NCI-H2171 (cell line): ENCODE measurements at places on chromosomes 12 and 14.

- no peak for DNase-seq
These were observed 147.3 kb downstream of the ADGRD1 start for GRCh38 chr12:131101006-131101405.

DNA sequence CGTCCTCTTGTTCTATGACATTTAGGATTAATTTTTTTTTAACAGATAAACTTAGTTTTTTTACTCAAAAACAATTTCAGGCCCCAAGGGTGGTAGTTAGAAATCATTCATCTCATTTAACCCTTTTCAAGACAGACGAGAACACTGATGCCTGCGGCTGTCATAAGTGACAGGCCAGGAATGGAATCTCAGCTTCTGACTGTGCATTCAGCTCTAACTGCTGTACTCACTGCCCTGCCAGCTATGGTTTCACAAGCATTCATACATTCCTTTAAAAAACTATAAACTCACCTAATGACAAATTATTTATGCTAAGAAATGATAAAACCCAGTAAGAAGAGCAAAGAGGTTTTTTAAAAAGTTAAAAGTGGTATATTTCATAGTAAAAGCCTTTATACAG, 8.8 kb downstream of the DENND5B start:
- DNase-seq: no peak

DNA sequence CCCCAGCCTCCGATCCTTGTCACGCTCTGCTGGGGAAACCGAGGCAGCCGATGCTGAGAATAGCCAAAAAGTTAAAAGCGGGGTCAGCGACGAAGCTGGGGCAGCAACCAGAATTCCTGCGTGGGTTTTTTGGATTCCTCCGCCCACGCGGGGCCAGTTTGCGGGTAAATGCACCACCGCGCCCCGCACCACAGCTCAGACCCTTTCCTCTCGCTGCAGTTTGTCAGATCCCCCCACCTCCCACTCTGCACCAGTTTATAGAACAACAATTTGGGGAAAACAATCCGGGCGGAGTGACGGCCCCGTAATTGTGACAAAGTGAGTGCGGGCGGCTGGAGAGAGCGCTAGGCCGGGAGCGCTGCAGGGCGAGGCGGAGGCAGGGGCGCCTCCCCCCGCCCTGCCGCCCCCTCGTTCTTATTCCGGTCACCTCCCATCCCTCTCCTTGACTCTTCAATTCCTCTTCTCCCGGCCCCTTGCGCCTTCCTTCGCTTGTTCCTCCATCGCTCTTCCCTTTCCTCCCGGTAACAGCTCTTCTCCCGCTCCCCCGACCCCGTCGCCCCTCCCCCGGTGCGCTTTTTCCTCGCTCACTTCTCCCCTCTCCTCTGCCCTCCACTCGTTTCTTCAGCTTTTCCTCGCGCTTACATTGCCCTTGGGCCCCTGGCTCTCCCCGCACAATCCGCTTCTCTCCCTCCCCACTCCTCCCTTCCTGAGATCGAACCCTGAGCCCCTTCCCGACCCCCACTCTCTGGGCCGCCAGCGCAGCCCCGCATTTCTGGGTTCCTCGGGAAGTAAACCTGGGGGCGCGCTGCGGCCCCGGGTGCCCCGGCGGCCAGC, 646 bp upstream of the DNAJC22 start:
- no peak for DNase-seq

- DNase-seq: no peak
These were observed 42.5 kb downstream of the GIT2 start for GRCh38 chr12:109953656-109954055.

DNA sequence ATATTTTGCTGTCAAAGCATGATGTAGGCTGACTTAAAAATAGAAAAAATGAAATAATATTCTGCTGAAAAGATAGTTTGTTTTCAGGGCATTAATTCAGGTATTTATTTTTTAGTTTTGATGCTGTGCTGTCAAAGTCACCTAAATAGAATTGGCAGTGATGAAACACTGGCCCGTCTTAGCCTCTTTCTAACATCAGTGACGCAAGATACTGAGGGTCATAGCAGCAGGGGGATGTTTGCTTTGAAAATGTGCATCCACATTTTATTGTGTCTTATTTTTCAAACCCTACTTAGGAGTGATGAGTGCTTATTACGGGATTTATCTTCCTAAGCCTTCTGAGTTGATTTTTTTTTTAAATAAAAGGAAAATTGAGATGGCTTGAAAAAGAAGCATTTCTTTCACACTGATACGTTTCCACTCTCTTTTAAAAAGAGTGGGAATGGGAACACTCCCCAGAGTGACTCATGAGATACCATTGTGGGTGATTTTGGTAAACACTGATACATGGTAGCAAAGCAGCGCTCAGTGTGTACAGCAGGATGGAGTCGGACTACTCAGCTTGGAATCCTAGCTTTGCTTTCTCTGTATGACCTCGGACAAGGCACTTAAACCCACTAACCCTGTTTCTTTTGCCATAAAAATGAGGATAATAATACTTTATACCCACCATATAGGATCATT, 290.8 kb downstream of the ERC1 start:
- no peak for DNase-seq

DNA sequence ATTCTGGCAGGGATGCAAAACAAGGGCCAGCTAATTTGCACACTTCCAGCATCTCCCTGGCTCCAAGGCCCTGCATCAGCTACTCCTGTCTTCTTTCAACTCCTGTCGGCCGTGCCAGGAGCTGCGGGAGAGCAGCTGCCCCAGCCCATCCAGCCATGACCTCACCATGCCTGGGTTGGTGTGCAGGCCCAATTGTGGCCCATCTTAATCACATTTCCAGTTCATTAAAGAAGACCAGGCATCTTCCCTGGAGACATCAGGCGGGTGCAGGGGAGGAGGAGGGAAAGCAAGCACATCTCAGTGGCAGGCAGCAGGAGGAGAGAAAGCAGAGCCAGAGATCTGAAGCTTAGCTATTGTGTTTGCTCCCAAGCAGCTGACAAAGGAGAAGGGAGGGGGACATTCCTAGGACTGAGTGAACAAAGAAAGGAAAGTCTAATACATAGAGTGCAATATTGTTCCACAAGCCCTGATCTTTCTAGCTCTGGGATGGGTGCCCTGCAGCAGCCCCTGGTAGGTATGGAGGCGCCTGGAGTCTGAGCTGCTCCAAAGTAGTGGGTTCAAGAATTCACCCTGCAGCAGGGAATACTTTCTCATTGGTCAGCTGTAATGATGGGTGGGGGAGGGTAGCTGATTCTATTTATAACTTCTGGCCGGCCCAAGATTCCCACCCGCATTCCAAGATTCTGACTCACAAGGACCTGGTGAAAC, 40.1 kb downstream of the VWF start:
- no peak for DNase-seq

DNA sequence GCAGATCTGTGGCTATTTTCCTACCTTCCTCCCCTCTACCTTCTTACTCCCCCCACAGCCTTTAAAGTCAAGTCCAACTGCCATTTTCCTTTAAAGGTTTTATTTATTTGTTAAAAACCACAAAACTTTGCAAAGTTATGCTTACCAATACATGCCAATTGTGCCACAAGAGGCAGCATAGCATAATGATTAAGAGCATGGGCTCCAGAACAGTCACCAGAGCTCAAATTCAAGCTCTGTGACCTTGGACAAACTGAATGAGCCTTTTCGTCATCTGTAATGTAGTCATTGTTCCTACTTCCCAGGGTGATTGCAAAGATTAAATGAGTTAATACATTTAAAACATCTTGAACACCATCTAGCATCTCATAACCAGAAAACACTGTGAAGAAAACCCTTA, 13.0 kb upstream of the FMNL3 start:
- no peak for DNase-seq

DNA sequence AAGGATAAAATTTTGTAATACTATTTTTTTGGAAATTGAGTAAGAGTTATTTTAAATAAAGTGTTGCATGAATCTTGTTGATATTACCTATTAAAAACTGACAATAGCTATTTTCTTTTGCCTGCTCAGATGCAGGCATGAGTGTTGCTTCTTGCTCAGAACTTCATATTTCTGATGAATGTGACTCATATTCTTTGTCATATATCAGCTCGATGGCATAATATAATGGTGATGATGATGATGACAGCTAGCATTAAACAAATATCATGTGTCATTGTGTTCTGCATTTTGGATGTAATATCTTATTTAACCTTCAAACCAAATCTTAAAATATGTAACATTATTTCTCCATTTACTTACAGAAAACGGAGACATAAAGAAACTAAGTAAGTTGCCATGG, 605.5 kb upstream of the FOXG1 start:
- DNase-seq: no peak

- no peak for DNase-seq
These were observed 2.2 kb downstream of the IFNG start for GRCh38 chr12:68157380-68157779.

DNA sequence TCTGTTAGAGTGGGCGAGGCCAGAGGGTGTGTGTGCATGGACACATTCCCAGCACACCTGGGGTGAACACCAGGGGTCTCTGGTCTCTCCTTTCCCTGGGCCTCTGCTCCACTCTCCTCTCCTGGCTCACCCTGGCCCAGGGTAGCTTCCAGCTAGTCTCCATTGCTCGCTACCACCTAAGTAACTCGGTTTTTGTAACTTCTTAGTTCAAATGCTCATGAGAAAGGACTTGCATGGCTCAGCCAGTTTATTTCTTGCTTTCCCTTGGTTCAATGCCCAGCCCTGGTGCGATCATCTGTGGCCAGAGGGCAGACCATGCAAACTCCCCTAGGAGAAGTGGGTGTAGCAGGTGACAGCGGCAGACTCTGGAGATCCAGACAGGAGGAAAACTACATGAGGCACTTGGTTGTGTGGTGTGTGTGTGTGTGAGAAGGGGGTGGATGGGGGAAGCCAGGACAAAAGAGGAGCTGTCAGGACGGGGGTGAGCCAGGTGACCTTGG, 8.9 kb upstream of the ACVR1B start:
- DNase-seq: no peak

DNA sequence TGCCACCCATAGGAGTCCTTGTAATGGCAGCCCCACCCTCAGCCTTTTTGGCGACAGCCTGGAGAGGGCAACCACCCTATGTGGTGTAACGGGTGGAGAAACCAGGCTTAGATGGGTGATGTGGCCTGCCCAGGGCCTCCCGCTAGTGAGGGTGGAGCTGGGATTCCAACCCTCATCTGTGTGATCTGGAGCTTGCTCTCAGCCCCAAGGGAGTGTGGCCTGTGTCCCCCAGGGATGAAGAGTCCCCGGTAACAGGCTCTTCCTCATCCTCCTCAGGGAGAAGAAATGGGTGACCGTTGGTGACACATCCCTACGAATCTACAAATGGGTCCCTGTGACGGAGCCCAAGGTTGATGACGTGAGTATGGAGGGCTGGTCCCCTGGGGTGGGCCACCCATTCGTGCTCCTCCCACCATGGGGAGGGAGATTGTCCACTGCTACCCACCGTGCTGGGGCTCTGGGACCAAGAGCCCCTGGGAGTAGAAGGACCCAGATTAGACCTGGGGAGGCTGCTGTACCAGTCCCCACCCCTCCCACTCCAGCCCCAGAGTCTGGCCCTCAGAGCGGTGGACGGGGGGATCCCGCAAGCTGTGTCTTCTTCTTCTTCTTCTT, 8.8 kb downstream of the BCL7A start:
- no peak for DNase-seq

DNA sequence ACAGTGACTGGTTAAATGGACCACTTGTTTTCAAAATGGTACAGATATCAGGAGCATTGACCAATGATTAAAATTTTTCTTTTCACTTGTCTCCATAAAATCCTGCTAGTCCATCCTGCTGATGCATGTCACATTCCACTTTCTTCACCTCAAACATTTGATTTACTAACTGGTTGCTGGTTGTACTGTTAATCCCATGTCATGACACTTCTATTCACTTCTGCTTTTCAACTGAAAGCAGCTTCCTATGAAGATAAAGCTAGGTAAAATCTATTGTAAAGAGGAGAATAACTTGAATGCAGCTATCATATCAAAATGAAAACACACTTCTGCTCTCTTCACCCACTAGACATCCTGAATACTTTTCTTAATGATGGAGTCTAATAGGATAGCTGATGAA, 149.6 kb upstream of the OTX2 start:
- no peak for DNase-seq

GRCh38 chr14:80427101-80427500, 215.8 kb upstream of the DIO2 start:
- DNase-seq: no peak

DNA sequence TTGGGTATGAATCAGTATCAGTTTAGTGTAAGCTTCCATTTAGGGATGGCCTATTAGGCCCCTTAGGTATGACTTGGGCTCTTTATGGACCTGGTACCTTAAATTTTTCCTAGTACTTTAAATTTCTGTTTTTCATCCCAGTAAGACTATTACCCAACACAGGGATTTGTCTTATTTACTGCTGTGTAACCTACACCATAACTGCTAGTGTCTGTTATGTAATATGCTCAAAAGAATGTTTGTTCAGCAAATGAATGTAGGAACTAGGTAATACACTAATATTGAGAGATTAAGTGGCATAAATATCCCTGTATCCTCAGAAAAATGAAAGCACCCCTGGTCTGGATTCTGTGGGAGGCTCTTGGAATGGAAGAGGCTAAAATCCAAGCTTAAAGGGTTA, 63.7 kb upstream of the YARS2 start:
- DNase-seq: no peak

GRCh38 chr12:122023339-122024131, 1.9 kb downstream of the BCL7A start:
- DNase-seq: peak; percentile 76

DNA sequence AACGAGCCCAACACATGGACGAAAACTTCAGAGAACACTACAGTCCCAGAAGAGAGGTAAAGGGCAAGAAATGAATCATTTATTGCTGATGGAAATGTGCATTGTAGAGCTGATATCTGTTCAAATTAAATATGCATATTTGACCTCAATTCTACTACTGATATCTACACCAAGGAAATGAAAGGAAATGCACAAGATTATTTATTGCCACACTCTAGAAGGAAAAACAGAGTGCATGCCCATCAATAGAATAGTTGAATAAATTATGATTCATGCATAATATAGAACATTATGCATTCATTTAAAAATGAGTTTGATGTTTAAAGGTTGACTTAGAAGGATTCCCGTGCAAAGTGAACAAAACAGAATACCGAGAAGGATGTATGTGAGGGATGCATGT, 15.6 kb upstream of the NUP107 start:
- no peak for DNase-seq

GRCh38 chr14:63045612-63046320, 508 bp upstream of the KCNH5 start:
- peak; percentile 84 for DNase-seq

DNA sequence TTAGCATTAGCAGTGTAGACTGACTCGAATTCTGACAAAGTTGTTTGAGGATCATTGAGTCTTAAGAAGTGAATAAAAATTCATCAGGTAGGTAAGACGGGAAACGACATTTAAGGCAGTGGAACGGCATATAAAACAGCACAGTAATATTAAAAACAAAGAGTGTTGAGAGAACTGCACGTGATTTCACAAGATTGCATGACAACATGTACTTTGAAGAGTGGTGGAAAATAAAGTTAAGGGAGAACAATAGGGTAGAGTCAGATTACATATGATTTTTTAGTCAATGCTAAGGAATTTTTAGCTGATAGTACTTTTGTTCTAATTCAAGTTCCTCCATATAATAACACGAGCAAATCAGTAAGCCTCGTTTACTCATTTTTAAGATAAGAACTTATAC, 115.4 kb downstream of the SOX5 start:
- DNase-seq: no peak
